CD4-positive, alpha-beta T cell treated with Interleukin-17A for 1 hour (primary cell): ENCODE measurements at places on chromosomes 1 and 21.
A peak's percentile ranks its signal among the peaks of the same experiment; 100 is the strongest.

DNA sequence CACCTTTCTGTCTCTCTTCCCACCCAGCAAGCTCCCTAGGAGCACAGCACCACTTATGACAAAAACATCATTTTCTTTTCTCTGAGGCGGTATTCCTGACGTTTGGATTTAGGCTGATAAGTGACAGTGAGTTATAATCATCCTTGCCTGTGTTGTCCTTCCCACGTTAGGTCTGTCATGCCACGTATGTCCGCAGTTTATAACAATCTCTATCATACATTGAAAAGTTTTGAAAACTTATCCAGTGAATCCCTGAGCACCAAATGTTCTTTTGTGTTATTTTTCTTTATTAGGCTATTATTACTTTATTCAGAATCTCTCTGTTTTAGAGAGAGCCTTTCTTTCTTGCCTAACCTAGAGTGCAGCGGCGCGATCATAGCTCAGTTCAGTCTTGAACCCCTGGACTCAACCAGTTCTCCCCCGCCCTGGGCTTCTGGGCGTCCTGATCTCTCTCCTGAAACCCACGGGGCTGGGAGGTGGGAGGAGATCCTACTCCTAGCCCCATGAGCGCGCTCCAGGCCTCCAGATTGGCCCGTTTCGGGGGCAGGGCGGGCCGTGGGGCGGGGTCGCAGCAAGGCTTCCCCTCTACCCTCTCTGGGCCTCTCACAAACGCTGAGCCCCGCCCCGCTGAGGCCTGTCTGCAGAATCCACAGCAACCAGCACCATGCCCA lies at the start of gene GSTM2:
GSTM2 (plus strand) TSS at position 606 of the 671 bp plus-strand sequence; CDS start at position 665, 59 bp downstream.
- peak; percentile 75 for DNase-seq

DNA sequence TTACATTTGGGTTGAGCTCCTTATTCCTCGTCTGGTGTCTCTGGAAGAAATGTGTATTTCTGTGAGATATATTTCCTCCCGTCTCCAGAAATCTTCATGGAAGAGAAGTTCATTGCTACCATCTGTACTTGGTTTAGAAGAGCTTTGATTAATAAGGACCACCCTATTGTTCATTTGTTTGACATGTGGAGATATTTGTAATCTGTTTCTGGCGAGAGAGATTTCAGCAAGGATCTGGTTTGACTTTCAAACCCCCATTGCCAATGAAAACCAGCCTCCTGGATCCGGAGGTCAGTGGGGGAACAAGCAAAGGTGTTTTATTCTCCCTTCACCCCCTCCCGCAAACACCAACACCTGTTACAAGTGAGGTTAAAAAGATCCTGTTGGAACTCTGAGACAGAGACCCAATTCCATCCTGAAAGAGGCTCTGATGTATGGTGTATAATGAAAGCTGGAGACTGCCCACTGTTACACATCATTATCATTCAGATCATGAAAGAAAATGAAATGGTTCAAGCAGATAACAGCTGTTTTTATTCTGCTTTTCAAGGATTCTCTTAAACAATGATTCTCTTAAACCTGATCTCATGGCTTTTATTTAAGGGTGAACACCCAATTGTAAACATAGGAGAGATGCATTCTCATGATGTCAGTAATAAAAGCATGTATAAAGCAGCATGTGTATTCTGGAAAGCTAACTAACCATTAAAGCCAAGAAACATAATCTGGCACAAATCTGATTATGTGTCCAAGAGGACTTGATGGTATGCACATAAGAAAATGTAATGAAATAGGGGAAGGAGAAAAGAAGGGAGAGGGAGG lies 393.5 kb upstream of the ADGRL2 start:
- DNase-seq = no peak

GRCh38 chr1:83761167-83762038 lies 237.5 kb downstream of the TTLL7 start:
- DNase-seq = peak; percentile 3

GRCh38 chr1:203440771-203441170 lies 34.8 kb upstream of the PRELP start:
- no peak for DNase-seq

- no peak for DNase-seq
Measured at GRCh38 chr1:3067671-3068563, 1.1 kb upstream of the PRDM16 start.

DNA sequence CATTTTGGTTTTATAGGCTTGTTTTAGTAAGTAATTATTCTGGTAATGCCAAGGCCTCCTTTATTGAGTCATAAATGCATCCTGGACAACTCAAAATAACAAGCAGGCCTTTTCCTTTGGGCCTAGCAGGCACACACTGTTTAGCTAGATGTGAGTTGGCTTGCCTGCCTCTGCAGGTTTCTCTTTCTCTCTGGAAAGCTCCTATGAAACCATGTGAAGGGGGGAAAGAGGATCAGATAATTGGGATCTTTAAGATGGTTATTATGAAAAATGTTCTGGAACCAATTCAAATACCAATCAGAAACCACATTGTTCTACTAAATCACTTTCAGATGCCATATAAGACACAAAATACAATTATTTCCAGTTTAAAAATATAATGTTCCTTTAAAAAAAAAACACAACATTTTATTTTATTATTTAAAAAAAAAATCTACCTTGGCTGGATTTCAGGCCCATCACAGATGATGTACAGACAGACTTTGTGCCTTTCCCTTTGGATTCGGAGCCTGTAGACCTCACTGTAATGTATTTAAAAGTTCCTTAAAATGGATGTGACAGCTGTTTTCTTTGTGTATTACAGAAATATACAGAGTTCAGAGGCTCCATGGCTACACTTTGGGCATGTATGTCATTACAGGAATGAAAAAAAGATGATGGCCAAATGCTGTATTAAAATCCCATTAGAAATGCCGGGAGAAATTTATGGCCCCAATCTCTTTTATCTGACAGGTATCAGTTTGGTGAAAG lies 80.2 kb downstream of the NTMT2 start:
- DNase-seq = no peak

- no peak for DNase-seq
Measured at GRCh38 chr1:27409669-27410068, 17.2 kb downstream of the GPR3 start.

GRCh38 chr1:21764615-21765423 lies 18.1 kb downstream of the USP48 start:
- no peak for DNase-seq

GRCh38 chr1:148362626-148363438 lies 120.3 kb downstream of the PPIAL4G start:
- peak; percentile 36 for DNase-seq

GRCh38 chr1:248807067-248807737 lies 18.5 kb downstream of the SH3BP5L start:
- peak; percentile 49 for DNase-seq

DNA sequence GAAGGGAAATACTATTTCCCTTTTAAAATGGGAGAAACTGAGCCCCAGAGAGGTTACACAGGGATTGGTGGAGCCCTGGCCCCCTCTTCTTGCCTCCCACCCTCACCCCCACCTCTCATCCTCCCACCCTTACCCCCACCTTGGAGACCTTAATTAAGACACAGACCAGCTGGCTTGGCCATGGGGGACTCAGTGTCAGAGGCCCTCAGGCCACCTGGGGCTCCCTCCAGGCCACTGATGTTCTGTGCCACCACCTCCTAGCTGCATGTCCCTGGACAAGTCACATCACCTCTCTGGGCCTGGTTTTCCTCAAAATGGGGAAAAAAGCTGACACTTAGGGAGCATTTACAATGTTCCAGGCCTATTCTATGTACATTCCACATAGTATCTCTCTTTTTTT lies 51.5 kb downstream of the SDC3 start:
- DNase-seq = no peak
